Central memory CD4-positive, alpha-beta T cell (primary cell): ENCODE measurements at places on chromosomes 2 and 18.

- no peak for DNase-seq
Observed at GRCh38 chr2:224574423-224575084, 10.6 kb downstream of the CUL3 start.

DNA sequence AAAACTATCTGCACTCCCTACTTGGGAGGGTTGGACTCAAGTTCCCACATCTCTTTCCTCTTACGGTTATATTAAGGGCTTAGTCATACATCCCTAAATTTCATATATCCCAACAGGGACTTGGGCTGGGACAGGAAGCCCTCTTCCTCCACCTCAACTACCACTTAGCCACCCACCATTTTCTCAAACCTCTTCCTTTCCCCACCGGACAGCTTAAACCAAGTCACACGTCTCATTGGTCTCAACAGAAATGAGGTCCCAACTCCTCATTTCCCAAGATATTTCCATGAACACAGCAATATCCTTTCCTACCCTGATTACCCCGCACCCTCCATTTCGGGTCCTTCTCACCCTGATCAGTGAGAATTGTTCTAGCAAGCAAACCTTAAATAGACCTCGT, 736 bp downstream of the ZSCAN30 start:
- no peak for DNase-seq

DNA sequence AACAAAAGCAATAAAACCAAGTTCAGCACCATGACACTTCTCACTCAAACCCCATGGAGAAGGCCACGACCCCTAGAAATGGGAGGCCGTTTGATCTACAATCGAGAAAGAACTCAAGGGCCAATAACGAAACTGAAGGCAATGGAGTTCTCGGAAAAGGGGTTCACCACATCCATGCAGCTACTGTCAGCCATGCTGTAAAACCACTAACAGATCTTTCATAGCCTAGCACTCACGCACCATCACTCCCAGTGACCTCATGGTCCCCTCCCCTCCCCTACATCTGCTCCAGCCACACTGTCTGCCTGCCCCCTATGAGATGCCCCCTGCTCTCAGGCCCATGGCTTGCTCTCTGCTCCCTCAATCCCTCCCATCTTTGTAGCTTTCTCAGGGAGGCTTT, 135.3 kb downstream of the TMEM163 start:
- DNase-seq, result no peak

GRCh38 chr18:31497836-31498573, at the start of gene DSG2:
Gene DSG2 (plus strand): TSS chr18:31498177. CDS start chr18:31498252, 75 bp downstream.
- DNase-seq, result no peak

GRCh38 chr2:36653967-36654694, 42.4 kb upstream of the VIT start:
- DNase-seq, result no peak

DNA sequence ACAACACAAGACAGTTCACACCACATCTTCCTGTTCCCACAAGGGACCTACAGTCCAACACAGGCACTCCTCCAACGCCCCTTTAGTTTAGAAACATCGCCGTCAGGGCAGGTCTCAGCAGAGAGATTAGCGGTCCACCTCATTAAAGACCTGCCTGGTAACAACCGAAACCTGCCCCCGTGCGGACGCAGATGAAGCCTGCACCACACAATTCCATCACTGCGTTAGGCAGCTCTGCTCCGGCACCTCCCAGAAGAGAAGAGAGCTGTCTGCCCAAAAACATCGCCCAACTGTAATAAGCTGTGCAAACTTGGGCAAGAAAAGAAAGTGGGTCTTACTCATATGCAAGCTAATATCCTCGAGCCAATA, 32.7 kb downstream of the ZNF516 start:
- DNase-seq, result no peak

GRCh38 chr2:239882331-239882732, 142.8 kb downstream of the NDUFA10 start:
- peak; percentile 34 for DNase-seq

DNA sequence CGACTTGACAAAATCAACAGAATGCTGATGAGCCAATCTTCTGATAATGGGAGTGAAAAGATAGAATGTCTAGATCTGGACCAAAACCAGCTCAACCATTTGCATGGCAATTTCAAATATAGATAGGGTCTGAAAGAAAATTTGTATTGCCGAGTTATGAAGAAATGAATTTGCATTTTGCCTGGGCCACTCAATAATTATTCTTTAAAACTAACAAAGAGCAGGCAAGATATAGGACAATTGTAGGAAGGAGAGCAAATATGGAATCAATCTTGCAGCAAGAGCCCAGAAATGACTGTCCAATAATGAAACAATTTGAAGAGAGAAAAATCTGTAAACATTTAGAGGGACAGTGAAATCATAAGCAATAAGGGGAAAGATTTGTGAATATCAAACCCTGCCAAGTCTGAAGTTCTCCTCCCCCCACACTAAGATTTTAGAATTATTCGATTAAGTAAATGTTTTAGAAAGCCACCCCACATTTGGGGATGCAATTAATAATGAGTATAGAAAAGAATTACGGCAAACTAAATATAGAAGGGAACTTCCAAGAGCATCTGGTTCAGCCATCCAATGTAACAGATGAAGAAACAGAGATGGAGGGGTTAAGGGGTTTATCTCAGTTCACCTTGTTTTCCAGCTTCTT, 377.4 kb downstream of the SETBP1 start:
- no peak for DNase-seq

DNA sequence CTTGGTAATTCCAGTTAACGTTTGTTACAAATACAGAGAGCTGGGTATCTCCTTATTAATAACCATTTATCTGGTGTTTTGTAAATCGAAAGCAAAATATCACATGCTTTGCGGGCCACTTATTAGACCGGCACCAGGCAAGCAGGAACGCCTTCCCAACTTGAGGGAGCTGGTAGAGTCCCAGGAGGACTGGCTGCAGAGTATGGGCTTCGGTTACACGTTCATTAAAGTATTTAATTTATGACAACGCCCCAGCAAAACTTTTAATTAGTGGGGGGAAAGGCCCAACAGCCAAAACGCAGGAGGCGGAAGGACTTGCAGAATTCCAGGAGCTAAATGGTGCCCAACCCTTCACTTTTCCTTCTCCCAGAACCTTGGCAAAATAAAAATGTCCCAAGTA, 3.7 kb downstream of the SMAD7 start:
- DNase-seq, result no peak

- no peak for DNase-seq
Observed at GRCh38 chr18:615773-616172, 19.0 kb downstream of the CLUL1 start.

DNA sequence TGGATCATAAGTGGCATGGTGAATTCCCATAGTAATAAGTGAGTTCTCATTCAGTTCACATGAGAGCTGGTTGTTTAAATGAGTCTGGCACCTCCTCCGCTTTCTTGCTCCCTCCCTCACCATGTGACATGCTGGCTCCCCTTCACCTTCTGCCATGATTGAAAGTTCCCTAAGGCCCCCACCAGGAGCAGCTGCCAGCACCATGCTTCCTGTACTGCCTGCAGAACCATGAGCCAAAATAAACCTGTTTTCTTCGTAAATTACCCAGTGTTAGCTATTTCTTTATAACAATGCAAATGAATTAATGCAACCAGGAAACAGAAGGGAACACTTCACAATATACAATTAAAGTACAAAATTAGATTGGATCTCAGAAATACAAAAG, 257.0 kb downstream of the MREG start:
- no peak for DNase-seq
